Vagina (tissue), 2 donors: ENCODE measurements at places on chromosomes 6 and 20.
A peak's percentile ranks its signal among the peaks of the same experiment; 100 is the strongest.

DNA sequence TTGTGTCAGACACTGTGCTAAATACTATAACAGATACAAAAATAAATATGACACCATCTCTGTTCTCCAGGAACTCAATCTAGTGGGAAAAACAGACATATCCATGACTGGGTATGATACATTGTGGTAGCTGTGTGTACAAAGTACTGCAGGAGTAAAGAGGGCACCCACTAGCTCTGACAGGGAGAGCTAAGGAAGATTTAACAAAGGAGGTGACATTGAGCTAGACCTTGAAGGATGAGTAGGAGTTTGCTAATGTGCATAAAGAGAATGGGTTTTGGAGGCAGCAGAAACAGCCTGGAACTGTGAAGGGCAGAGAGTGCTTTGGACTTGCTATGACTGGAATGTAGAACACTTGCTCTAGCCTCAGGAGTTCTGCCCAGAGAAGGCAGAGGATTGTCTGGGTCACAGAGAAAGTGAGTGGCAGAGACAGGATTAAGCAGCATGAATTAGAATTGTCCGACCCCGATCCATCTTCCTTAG, 14.4 kb downstream of the MMP24 start:
- DNase-seq = no peak

GRCh38 chr20:45368221-45368980, 5.4 kb downstream of the SYS1 start:
- no peak for DNase-seq

DNA sequence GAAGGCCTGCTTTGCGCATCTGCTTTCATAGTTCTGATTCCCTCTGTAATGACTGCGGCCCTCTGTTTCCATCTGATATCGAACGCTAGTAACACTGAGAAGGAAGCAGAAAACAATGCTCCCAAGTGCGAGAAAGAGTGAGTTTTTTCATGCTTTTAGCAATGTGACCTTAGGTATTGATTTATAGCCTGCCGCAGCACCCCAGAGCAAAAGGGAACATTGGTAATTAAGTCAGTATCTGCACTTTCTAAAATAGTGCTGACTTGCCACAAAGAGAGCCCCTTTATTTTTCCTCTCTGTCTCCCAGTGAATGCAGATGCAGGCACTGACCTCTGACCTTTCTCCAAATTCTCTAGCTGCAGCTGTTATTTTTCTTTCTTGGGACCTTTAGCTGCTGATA, 129.8 kb downstream of the HDGFL1 start:
- no peak for DNase-seq

DNA sequence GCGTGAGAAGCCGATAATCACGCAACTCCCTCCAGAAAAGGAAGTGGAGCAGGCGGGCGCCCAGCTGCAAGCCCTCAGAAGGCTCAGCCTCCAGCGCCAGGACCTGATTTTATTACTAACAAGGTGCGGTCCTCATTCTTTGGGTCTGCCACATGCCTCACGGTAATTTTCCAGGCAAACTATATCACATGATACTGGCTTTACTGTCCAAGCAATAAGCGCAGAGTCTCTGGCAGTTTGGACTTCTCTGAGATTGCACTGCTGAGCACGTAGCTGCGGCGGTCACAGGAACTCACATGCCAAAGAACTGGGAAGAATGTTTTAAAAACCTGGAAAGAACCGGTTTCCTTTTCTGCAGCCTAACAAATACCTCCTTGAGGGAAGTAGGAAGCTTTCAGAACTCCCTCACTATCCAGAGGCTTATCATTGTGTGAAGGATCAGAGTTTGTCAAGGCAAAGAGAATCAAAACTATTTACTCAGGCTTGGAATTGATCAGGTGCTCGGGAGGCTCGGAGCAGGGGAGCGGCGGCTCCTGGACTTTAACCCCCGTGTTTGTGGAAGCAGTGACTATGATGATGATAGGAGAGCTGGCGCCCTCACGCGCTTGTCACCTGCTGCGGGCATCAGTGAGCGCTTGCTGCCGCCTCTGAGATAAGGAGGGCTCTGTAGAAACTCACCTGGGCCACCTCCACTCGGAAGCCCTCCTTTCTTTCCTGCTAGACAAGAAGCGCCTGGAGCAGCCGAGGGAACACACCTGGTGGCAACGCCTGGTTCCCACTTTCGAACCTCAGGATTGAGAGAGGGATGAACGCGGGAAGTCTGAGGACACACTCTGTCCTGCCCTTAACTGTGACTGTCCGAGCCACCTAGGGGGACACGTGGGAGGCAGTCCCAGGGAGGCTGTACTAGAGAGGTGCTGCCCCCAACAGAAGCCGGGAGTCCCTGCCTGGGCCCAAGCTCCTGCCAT, 27.2 kb upstream of the SYNJ2 start:
- DNase-seq = peak; percentile 84

DNA sequence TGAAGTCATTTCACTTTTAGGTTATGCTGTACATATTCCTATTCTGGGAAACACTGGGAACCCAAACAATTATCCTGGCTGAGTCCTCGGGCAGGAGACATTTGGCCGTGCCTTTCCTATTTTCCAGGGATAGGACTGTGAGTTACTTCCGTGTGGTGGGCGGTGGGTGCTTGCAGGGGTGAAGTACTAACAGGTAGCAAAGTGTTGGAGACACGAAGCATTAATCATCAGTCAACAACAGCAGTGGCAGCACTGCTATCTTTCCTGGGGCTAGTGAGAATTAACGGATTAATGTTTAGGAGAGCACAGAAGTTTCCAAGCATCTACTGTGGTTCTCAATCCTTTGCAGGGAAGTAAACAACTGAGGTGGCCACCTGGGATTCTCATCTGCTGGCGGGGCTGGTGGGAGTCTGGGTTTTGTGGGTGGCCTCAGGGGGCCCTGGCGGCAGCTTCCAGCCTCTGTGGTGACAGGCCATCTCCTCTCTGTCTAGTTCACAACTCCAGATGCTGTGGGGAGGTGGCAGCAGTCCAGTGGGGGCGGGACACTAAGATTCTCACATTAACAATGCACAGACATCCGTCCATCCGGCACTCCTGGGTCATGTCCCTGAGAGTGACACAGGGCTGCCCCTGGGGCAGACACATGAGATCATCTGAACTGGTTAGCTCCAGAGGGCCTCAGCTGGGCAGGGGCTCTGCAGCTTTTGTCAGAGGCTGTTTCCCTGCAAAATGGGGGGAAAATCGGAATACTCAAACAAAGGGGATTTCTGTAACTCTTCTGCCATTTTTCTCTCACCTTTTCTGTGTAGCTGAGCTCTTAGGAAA, 90.9 kb downstream of the GJA10 start:
- no peak for DNase-seq
